ENCODE measurements at places on chromosomes 11 and 22.

DNA sequence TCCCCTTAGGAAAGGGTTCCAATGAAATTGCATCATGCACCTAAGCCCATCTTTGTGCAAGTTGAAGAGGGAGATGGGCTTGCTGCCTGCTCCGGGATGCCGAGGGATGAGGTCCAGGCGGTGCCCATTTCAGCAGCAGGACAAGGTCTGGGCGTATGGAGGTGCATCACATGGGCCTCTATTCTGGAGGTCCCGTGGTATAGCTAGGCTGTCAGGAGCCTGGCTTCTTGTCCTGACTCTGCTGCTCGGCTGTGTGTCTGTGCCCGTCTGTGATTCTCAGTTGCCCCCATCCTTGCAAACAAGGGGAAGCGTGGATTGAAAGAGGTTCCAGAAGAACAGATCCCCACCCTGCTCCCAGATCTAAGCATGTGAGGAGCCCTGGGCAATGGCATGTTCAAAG is 130.0 kb downstream of the OSBP2 start:
- H3K27ac ChIP-seq, result no peak overlapping the region
- H3K27me3 ChIP-seq, result no peaks in the 10 kb centered on the region
- no peaks in the 10 kb centered on the region for H3K36me3 ChIP-seq
- H3K4me3 ChIP-seq, result no peak overlapping the region
- DNase-seq, result no peak
- H3K4me1 ChIP-seq, result peaks cover 9% of the 10 kb centered on the region

DNA sequence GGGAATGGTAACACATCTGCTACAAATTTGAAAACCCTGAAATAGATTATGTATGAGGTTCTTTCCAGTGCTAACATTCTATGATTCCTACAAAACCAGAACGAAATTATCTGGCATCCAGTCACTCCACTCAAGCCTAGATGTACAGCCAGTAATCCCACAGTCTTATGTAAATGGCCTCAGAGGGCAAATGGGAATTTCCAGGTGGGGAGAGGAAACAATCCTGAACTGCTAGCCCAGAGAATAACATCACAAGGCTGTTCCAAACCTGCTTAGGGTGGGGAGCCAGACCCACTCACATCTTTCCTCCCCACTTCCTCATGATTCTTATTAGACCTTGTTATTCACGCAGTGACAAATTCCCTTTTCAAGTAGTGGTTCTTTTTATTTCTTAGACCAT is 3.5 kb downstream of the FIBIN start:
- no peaks in the 10 kb centered on the region for H3K27me3 ChIP-seq
- no peak for DNase-seq
- H3K4me1 ChIP-seq, result peaks cover 18% of the 10 kb centered on the region
- no peaks in the 10 kb centered on the region for H3K36me3 ChIP-seq
- peak overlapping the region; percentile 92 for H3K27ac ChIP-seq

DNA sequence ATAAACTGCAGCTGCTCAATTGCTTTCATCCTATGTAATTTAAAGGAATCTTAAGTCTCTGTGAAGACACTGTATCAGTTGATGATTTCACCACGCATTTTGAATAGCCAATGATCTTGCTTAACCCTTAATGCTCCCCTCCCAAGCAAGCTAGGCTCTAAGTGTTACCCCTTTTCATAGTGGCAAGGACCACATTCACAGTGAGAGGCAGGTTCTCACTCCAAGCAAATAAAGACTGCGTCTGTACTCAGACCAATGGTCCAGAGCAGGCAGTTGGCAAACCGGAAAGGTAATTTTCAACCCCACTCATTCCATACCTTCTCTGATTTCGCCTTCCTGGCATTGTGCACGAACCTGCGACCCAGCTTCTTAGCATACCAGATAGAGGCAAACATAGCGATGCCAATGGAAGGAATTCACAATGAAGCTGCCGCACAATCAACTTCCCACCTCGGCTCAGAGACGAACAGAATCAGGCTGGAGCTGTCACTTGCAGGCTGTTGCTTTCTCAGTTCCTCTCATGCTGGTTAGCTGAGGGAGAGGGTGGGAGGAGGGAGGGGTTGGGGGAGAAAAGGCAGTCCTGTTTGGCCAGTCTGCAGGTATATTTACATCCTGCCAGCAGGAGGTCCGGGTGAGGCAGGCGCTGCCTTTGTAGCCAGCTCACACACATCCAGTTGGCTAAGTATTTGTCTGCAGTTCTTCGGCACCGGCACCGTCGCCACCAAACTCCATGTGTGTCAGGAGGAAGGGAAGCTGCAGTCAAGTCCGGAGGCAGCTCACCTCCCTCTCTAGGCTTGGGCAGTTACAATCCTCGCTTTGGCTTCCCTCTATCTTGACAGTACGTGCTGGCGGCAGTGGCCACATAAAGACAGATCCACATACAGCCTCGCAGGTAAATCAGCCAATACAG is 1151.2 kb upstream of the CCDC90B start:
- no peak for DNase-seq
- no peak overlapping the region for H3K27ac ChIP-seq
- no peaks in the 10 kb centered on the region for H3K4me1 ChIP-seq
- H3K27me3 ChIP-seq, result no peaks in the 10 kb centered on the region
- no peak overlapping the region for H3K4me3 ChIP-seq

- no peaks in the 10 kb centered on the region for H3K4me1 ChIP-seq
- no peak overlapping the region for H3K4me3 ChIP-seq
- H3K27ac ChIP-seq, result no peak overlapping the region
- no peaks in the 10 kb centered on the region for H3K36me3 ChIP-seq
Measured at GRCh38 chr11:113398669-113399430, 11.3 kb downstream of the ANKK1 start.

- H3K27me3 ChIP-seq, result no peaks in the 10 kb centered on the region
- DNase-seq, result no peak
- H3K36me3 ChIP-seq, result no peaks in the 10 kb centered on the region
- no peak overlapping the region for H3K4me3 ChIP-seq
- H3K4me1 ChIP-seq, result peaks cover 4% of the 10 kb centered on the region
- H3K27ac ChIP-seq, result no peak overlapping the region
Measured at GRCh38 chr11:443542-444199, 1.9 kb upstream of the ANO9 start.

GRCh38 chr22:19182472-19183157 is 4.1 kb upstream of the SLC25A1 start:
- no peak overlapping the region for H3K4me3 ChIP-seq
- no peaks in the 10 kb centered on the region for H3K27me3 ChIP-seq
- no peak overlapping the region for H3K27ac ChIP-seq
- no peak for DNase-seq

DNA sequence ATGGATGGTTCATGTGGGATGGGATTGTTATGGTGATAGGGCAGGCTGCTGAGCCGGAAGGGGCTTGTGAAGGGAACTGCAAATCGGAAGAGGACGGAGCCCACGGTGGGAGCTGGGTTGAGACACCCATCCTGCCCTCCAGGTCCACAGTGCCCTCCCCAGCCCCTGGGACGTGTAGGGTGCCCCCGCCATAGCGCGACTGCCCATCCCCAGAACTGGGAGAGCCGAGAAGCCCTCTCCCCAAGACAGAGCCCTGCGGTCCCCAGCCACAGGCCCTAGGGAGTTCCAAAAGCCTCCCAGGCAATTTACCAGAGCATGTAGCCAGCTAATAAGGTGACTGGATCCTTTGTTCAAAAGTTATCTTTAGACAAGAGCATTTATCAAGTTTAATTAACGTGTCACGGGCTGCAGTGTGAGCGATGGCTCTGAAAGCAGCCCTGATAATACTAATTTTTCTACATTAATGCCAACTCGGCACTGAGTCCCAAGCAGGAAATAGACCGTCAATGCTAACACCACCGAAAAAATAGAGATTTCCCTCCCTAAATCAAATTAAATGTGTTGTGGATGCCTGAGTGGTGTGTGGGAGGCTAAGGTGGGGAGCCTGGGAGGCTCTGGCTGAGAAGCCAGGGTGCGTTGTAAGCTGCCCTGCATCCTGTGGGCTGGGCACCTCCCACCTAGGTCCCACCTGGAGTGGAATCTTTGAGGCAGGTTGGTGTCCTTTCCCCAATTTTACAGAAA is 76.8 kb upstream of the RTL6 start:
- H3K27me3 ChIP-seq, result no peaks in the 10 kb centered on the region
- no peaks in the 10 kb centered on the region for H3K4me1 ChIP-seq
- H3K27ac ChIP-seq, result no peak overlapping the region
- no peak for DNase-seq

GRCh38 chr11:74992852-74993251 is 4.1 kb downstream of the NEU3 start:
- no peaks in the 10 kb centered on the region for H3K36me3 ChIP-seq
- no peak overlapping the region for H3K27ac ChIP-seq
- no peak for DNase-seq
- no peaks in the 10 kb centered on the region for H3K4me1 ChIP-seq
- H3K4me3 ChIP-seq, result no peak overlapping the region
- H3K27me3 ChIP-seq, result no peaks in the 10 kb centered on the region

GRCh38 chr11:116513894-116514293 is 258.9 kb downstream of the BUD13 start:
- H3K4me3 ChIP-seq, result no peak overlapping the region
- no peak overlapping the region for H3K27ac ChIP-seq
- no peaks in the 10 kb centered on the region for H3K4me1 ChIP-seq
- no peak for DNase-seq

- no peak for DNase-seq
- H3K4me1 ChIP-seq, result peaks cover 11% of the 10 kb centered on the region
- no peaks in the 10 kb centered on the region for H3K27me3 ChIP-seq
- H3K4me3 ChIP-seq, result no peak overlapping the region
Measured at GRCh38 chr11:34234086-34234740, 123.6 kb downstream of the ABTB2 start.

DNA sequence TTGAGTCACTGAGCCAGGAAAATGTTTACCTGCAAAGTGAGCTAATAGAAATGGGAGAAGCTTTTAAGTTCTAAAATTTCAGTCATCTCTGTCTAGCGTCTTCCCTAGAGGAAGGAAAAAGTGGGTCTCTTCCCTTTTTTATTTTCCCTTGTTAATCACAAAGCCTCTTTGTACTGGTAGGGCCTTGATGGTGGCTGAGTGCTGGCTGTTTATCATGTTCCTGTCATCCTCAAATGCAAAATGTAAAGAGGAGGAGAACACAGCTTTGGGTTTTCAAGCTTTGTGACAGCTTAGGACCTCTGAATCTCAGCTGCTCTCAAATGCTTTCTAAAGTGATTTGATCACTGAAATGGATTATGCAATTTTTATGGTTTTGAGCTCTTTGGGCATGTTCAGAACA is 222.0 kb downstream of the TMEM135 start:
- no peaks in the 10 kb centered on the region for H3K4me1 ChIP-seq
- no peaks in the 10 kb centered on the region for H3K36me3 ChIP-seq
- no peak overlapping the region for H3K4me3 ChIP-seq

GRCh38 chr11:128474036-128474874 is 113.1 kb downstream of the ETS1 start:
- peaks cover 28% of the 10 kb centered on the region for H3K36me3 ChIP-seq
- H3K4me1 ChIP-seq, result peaks cover 87% of the 10 kb centered on the region
- H3K27ac ChIP-seq, result peak overlapping the region; percentile 52
- H3K4me3 ChIP-seq, result no peak overlapping the region
- DNase-seq, result no peak

DNA sequence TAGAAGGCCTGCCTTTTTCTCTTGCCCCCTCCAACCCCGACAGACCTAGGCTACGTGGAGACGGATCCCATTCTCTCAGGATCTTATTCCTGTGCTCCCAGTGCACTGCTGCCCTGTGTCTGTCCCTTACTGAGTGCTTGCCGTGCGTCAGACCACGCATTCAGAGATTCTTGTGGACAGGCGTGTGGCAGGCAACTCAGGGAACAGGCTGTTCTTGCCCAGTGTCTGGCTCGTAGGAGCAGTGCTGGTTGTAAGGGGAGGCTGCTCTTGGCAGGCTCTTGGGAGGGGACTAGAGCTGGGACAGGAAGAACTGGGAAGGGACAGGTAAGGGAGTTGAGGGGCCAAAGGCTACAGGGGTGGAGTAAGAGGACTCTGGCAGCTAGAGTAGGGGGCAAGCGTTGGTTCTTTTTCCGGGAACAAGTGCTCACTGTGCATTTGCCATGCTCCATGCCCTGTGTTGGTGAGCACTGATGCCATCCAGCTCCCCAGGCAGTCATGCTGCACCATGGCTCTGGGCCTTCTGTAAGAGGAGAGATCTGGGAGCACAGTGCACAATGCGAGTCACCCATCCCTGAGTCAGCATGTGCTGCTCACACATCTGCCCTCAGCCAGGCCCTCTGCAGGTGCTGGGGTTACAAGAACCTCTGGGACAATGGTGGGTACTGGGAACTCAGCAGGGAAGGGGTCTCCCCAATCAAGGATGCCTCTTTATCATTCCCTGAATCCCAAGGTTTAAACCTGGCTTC is 119.1 kb downstream of the TBC1D22A start:
- DNase-seq, result no peak
- no peaks in the 10 kb centered on the region for H3K36me3 ChIP-seq
- no peak overlapping the region for H3K27ac ChIP-seq
- H3K27me3 ChIP-seq, result no peaks in the 10 kb centered on the region
- no peak overlapping the region for H3K4me3 ChIP-seq

GRCh38 chr22:26763633-26764361 is 106.4 kb downstream of the MIAT start:
- H3K4me3 ChIP-seq, result no peak overlapping the region
- H3K27me3 ChIP-seq, result no peaks in the 10 kb centered on the region
- peaks cover 9% of the 10 kb centered on the region for H3K4me1 ChIP-seq
- H3K27ac ChIP-seq, result no peak overlapping the region
- peak; percentile 11 for DNase-seq

- no peaks in the 10 kb centered on the region for H3K27me3 ChIP-seq
- H3K4me1 ChIP-seq, result no peaks in the 10 kb centered on the region
- DNase-seq, result no peak
- H3K4me3 ChIP-seq, result no peak overlapping the region
Measured at GRCh38 chr11:87662287-87662686, 513.0 kb downstream of the RAB38 start.

- H3K4me1 ChIP-seq, result no peaks in the 10 kb centered on the region
- no peaks in the 10 kb centered on the region for H3K27me3 ChIP-seq
- no peak overlapping the region for H3K27ac ChIP-seq
- H3K36me3 ChIP-seq, result no peaks in the 10 kb centered on the region
- no peak for DNase-seq
Measured at GRCh38 chr22:39251762-39252460, 7.1 kb upstream of the PDGFB start.

GRCh38 chr11:79100093-79100910 is 340.5 kb downstream of the TENM4 start:
- no peaks in the 10 kb centered on the region for H3K27me3 ChIP-seq
- H3K4me3 ChIP-seq, result no peak overlapping the region
- H3K36me3 ChIP-seq, result no peaks in the 10 kb centered on the region

- DNase-seq, result no peak
- peaks cover 10% of the 10 kb centered on the region for H3K36me3 ChIP-seq
- H3K4me3 ChIP-seq, result no peak overlapping the region
- no peaks in the 10 kb centered on the region for H3K4me1 ChIP-seq
- no peak overlapping the region for H3K27ac ChIP-seq
Measured at GRCh38 chr11:64306876-64307622, 1.7 kb downstream of the ESRRA start.

GRCh38 chr11:74669211-74670160 is 61.7 kb downstream of the CHRDL2 start:
- no peaks in the 10 kb centered on the region for H3K27me3 ChIP-seq
- no peak for DNase-seq
- H3K36me3 ChIP-seq, result no peaks in the 10 kb centered on the region
- no peak overlapping the region for H3K27ac ChIP-seq
- no peak overlapping the region for H3K4me3 ChIP-seq
